Activated CD4-positive, alpha-beta memory T cell treated with anti-CD3 and anti-CD28 coated beads, Interleukin-2, amount 10 ng/mL, durations not matched to agents 7 days and 5 days (primary cell): ENCODE measurements at places on chromosomes 12 and 14. TPM values are rescaled to one million over a fixed set of nuclear protein-coding genes. Genes with fewer than 3 reads are reported as not detected.

Gene NFATC4
- not detected for total RNA-seq

Gene BEGAIN
- 2.7 TPM for total RNA-seq

GRCh38 chr12:125549171-125549570, 483.9 kb downstream of the AACS start:
- H3K4me3 ChIP-seq: no peak overlapping the region
- H3K27me3 ChIP-seq: no peaks in the 10 kb centered on the region
- H3K36me3 ChIP-seq: no peaks in the 10 kb centered on the region
- no peaks in the 10 kb centered on the region for H3K4me1 ChIP-seq

- no peak overlapping the region for H3K27ac ChIP-seq
- H3K4me3 ChIP-seq: no peak overlapping the region
- no peaks in the 10 kb centered on the region for H3K36me3 ChIP-seq
- H3K4me1 ChIP-seq: no peaks in the 10 kb centered on the region
Observed at GRCh38 chr14:76705214-76705613, 56.1 kb upstream of the VASH1 start.

GRCh38 chr14:38127784-38128183, 79.9 kb upstream of the SSTR1 start:
- no peak overlapping the region for H3K27ac ChIP-seq
- H3K36me3 ChIP-seq: no peaks in the 10 kb centered on the region
- H3K4me3 ChIP-seq: no peak overlapping the region
- peaks cover 8% of the 10 kb centered on the region for H3K4me1 ChIP-seq

GRCh38 chr14:54697803-54698202, 130.9 kb downstream of the SAMD4A start:
- DNase-seq: no peak
- no peak overlapping the region for H3K4me3 ChIP-seq
- H3K4me1 ChIP-seq: peaks cover 8% of the 10 kb centered on the region
- no peaks in the 10 kb centered on the region for H3K36me3 ChIP-seq

GRCh38 chr14:88143810-88144209, 138.9 kb downstream of the GPR65 start:
- no peaks in the 10 kb centered on the region for H3K36me3 ChIP-seq
- no peaks in the 10 kb centered on the region for H3K27me3 ChIP-seq
- H3K27ac ChIP-seq: no peak overlapping the region
- no peak for DNase-seq

GRCh38 chr12:69666798-69667197, 32.3 kb downstream of the BEST3 start:
- DNase-seq: no peak
- no peak overlapping the region for H3K4me3 ChIP-seq
- H3K4me1 ChIP-seq: no peaks in the 10 kb centered on the region
- H3K36me3 ChIP-seq: no peaks in the 10 kb centered on the region
- peaks cover 7% of the 10 kb centered on the region for H3K27me3 ChIP-seq
